Aortic smooth muscle cell (primary cell): ENCODE measurements at places on chromosomes 1 and 21. TPM values are rescaled to one million over a fixed set of nuclear protein-coding genes. Genes with fewer than 3 reads are reported as not detected.

Gene TSSK3
- 0.40 and 1.7 TPM in 2 replicates for total RNA-seq

Gene DIO1
- total RNA-seq = not detected in 2 replicates

Gene OR14K1
- not detected in 2 replicates for total RNA-seq

Gene ELF3
- under 0.01 and 0.12 TPM in 2 replicates for total RNA-seq

Gene GBP2
- 53.6 and 81.5 TPM in 2 replicates for total RNA-seq

Gene OR2T35
- not detected in 2 replicates for total RNA-seq

Gene AMY2A
- total RNA-seq = not detected in 2 replicates

Gene TMEM79
- 1.1 and 1.6 TPM in 2 replicates for total RNA-seq
